ENCODE measurements at places on chromosomes 5 and 9. TPM values are rescaled to one million over a fixed set of nuclear protein-coding genes. Genes with fewer than 3 reads are reported as not detected.

Gene PCDHA5
- total RNA-seq = not detected

Gene ZNF658
- total RNA-seq = 9.9 TPM

Gene PCDH12
- 12.0 TPM for total RNA-seq

Gene AMACR
- total RNA-seq = 4.2 TPM

Gene PFN3
- not detected for total RNA-seq

Measured in skeletal muscle tissue (tissue), 5 donors.